Suppressor macrophage treated with lipopolysaccharide for 4 hours (primary cell): ENCODE measurements at places on chromosomes 4 and X.

DNA sequence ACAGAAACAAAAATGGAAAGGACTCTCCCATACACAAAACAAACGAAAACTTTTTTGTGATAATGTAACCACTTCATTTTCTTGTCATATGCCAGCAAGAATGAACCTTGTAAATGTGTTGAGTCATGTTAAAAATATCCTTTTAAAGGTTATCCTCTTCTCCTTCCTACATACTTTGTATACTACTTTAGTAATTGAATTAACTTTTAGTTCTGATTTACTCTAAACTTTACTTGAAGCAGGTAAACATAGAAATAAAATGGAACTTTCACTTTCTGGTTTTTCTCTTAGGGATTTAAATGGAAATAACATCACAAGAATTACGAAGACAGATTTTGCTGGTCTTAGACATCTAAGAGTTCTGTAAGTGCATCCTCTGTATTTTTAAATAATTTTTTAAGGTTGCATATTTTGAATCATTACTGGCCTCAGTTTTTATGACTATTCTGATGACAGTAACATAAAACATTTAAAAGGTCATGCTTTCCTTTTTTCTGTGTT, 4.7 kb downstream of the SLIT2 start:
- no peak for DNase-seq

DNA sequence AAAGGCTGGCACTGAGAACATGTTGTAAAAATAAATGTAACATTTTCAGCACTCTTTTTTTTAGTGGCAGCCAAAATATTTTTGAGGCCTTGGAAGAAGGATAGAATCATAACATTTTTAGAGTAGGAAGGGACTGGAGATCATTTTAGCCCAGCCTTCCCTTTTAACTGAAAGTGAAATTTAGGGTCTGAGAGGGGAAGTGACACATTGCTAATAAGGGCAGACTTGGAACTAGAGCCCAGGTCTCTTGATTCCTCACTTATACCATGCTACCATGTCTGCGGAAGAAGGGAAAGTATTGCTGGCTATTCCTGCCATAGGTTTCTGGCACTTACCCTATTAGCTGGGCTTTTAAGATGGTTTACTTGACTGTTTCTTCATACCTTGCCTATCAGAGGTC, 4.8 kb downstream of the WDR44 start:
- peak; percentile 65 for DNase-seq

GRCh38 chr4:56976837-56977320, 527 bp downstream of the NOA1 start:
- peak; percentile 45 for DNase-seq

- no peak for DNase-seq
Measured at GRCh38 chr4:18105030-18106011, 83.8 kb upstream of the LCORL start.

GRCh38 chr4:7206385-7206784, 14.0 kb downstream of the SORCS2 start:
- DNase-seq = no peak
